ENCODE measurements at places on chromosomes 16 and 17. TPM values are rescaled to one million over a fixed set of nuclear protein-coding genes. Genes with fewer than 3 reads are reported as not detected.
A peak's percentile ranks its signal among the peaks of the same experiment; 100 is the strongest.

- no peak for DNase-seq
Measured at GRCh38 chr17:45201457-45201856, 20.2 kb upstream of the FMNL1 start.

DNA sequence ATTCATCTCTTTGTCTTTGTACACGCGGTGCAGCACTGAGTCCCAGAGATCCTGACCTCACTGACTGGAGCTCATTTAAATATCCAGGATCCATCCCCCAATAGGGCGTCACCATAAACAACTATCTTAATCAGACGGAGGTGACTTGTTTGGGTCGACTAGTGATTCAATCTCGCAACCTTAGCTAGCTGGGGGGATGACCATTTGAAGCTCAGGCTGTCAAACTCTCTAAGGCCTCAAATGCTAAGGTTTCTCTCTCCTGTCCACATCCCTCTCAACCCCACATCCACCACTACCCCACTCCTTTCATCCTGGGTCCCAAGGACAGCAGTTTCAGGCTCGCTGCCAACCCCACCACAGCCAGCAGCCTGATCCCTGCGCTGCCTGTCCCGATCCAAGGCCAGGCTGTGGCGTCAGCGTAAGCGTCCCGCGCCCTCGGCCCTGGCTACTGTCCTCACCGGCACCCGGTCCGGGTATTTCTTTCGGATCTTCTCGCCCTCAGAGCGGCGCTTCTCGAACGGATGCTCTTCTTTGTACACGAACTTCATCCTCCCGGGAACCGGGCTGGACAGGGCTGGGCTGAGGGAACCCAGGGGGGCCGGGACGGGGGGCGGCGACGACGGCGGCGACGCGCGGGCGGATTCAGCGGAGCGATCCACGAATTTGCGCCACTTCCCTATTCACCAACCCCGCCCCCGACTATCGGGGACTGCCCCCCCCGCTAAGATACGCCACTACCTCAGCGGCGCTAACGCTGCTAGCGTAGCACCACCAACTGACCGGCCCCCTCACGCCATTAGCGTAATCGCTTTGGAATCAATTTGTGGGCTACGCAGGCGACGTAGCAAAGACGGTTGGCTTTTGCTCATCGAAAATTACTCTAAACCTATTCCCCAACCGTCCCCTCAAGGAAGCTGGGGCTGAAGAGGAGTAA, at the start of gene GABARAP:
Gene GABARAP, minus strand, starts transcription at position 667 of the 934 bp plus-strand sequence. Its CDS starts 119 bp downstream, at position 548.
- peak; percentile 96 for DNase-seq

The MYLK3 gene
- 0.58 TPM for total RNA-seq

DNA sequence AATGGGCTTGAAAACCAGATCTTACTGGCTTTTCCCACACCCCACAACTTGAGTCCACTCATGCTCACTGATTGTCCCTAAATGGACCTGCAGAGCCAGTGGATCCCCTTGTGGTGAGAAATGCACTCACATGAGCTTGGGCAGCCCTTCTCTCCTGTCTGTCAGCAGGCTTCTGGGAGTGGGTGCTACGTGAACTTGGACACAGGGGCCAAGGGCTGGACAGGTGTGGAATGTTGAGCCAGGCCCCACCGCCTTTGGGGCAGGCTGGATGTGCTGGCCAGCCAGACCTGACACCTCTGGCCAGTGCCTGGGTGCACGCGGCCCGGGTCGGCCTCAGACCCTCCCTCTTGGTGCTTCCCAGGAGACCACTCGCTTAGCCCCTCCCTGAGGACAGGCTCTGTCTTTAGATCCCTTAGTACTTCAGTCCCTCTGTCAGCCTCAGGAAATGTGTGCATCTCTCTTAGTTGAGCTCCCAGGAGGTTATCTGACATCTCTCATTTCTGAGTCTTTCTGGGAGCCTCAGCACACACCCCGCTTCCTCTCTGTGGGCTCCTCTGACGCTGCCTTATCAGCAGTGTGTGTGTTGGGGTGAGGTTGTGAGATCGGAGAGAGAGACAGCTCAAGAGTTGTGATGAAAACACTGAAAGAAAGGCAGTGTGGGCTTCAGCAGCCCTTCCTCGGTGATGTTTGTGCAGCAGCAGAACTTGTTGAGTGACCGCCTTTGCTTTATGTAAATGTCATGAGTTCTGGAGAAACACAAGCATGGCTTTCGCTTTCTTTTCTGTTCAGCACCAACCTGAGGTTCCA, 117.0 kb downstream of the RAB11FIP4 start:
- peak; percentile 27 for DNase-seq

DNA sequence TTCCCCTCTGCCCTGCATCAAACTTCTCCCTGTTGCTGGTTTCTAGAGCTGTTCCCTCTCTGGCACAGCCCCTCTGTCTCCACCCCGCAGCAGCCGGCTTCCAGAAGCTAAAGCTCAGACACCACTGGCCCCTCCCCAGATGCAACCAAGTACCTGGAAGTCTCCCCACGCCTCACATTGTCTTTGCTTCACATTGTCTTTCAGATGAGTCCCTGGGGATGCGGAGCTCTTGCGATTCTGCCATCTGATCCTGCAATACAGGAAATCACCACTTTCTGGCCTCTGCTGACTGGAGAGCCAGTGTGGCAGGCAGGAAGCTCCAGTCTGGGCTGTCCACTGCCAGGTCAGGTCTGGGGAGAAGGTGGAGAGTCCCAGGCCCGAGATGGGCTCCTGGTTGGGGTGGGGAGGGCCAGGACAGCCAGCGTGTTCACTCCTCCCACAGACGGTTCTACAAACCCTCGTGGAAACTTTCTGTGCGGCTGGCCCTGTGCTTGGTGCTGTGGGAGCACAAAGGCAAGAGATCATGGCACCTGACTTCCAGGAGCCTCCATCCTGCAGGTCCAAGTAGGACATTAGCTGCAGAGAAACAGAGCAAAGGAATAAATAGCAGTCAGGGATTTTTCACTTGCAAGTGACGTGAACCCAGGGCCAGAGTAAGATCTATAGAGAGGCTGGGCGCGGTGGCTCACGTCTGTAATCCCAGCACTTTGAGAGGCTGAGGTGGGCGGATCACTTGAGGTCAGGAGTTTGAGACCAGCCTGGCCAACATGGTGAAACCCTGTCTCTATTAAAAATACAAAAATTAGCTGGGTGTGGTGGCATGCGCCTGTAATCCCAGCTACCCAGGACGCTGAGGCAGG, 47.9 kb upstream of the MAP3K14 start:
- no peak for DNase-seq

The CES5A gene
- not detected for total RNA-seq

The CCL8 gene
- 0.94 TPM for total RNA-seq

The CLEC19A gene
- total RNA-seq, result not detected

The VASN gene
- 2.7 TPM for total RNA-seq

The HEATR9 gene
- not detected for total RNA-seq

DNA sequence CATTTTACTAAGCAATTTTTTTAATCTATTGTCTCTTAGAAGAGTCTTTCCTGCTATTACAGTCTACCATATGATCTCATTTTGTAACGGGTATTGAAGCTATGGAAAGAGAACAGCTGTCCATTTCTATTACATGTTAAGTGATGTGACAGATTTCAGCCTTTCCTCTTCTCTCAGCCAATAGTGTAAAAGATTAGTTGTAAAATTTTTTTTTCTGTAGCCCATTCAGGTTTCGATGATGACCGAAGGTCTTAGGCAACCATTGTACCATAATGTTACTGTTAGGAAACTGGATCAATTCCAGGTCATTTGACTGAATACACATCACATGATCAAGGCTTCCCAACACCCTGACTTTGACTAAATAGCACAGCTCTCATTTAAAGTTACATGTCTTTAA, 147.6 kb upstream of the HLF start:
- DNase-seq, result no peak

- DNase-seq, result peak; percentile 89
Measured at GRCh38 chr17:38676706-38677504, 2.1 kb upstream of the EPOP start.

DNA sequence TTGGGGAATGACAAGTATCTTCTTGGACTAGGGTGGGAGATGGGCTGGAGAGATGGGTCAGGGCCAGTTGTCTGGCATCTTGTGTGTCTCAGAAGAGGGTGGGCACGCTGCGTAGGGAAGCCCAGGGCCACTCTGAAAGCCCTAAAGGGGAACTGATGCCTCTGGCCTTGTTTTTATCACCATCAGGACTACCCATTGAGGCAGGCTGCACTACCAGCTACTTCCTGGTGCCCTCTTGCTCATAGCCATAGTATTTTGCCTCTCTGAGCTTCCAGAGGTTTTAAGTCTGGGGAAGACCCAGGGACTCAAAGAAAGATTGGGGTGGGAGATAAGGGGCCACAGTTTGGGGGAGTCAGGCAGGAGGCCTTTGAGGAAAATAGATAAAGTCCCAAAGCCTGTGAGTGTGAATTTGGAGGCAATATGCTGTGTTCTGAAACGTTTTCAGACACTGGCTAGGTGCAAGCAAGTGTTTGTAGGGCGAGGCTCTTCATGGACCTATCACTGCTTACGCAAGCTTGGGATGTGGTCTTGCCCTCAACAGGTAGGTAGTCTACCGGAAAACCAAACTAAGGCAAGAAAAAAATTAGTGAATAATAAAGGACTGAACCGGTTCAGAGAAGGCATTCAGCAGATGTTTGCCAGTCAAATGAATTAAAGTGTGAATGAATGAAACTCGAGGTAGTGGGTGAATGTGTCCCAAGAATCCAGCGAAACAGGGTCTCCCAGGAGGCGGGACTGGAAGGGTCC, 688 bp upstream of the ITGB3 start:
- no peak for DNase-seq

GRCh38 chr16:28110479-28110878, 47.0 kb upstream of the GSG1L start:
- DNase-seq, result no peak

The SEZ6L2 gene
- 11.2 TPM for total RNA-seq

DNA sequence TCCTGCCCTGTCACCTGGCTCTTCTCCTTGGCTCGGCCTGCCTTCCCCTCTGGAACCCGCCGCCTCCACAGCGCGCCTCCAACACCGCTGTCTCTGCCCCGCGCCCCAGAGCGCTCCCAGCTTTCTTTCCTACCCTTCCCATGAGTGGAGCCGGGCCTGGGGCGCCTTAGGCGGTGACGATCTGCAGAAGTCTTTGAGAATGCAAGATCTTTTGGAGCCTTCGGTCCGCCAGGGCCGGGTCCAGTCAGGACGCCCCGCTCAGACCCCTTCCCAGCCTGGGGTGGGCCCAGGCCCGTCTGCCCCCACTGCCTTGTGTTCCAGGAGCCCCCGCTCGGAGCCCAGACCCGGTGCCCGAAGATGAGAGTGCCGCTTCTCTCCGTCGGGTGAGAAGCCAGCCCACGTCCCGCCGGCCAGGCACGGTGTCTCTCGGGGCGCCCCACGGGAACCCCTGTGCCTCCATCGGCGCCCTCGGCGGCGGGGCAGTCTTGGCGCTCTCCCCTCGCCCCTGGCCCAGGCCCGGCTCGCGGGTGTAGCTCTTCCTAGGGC, 40.0 kb downstream of the MRM1 start:
- DNase-seq, result no peak

The C16orf96 gene
- total RNA-seq, result 0.08 TPM

Measured in colonic mucosa (tissue), 4 donors.